NCI-H774 (cell line): ENCODE measurements at places on chromosomes 12 and 14.

- DNase-seq: peak; percentile 29
Observed at GRCh38 chr12:2733493-2734355, 61.0 kb upstream of the FKBP4 start.

GRCh38 chr12:63419154-63419553, 249.1 kb downstream of the DPY19L2 start:
- no peak for DNase-seq

GRCh38 chr12:96015672-96016071, 19.5 kb upstream of the HAL start:
- no peak for DNase-seq

GRCh38 chr12:46371718-46372543, 642 bp downstream of the SLC38A2 start:
- DNase-seq: peak; percentile 63

DNA sequence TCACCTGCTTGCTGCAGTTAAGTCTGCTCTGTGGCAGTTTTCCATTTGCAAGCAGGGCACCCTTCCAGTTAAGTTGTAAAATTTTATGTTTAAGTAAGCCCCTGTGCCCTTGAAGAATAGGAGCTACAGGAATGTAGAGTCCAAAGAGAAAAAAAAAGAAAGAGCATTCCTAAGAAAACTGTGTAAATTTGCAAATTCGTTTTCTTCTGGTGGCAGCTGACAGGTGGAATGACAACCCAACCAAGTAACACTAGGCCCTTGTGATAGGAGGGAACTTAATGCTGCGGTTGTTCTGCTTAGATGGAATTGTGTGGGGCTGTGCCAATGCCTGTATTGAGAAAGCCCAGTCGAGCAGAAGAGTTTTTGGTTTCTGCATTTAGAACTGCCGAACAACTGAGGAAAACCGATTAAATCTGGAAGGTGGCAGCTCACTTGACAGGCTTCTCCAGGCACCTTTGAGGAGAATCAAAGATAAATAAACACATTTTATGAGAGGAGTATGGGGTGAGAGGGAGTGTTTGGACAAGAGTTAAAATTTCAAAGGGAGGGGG, 280.0 kb downstream of the RAD51B start:
- DNase-seq: no peak

DNA sequence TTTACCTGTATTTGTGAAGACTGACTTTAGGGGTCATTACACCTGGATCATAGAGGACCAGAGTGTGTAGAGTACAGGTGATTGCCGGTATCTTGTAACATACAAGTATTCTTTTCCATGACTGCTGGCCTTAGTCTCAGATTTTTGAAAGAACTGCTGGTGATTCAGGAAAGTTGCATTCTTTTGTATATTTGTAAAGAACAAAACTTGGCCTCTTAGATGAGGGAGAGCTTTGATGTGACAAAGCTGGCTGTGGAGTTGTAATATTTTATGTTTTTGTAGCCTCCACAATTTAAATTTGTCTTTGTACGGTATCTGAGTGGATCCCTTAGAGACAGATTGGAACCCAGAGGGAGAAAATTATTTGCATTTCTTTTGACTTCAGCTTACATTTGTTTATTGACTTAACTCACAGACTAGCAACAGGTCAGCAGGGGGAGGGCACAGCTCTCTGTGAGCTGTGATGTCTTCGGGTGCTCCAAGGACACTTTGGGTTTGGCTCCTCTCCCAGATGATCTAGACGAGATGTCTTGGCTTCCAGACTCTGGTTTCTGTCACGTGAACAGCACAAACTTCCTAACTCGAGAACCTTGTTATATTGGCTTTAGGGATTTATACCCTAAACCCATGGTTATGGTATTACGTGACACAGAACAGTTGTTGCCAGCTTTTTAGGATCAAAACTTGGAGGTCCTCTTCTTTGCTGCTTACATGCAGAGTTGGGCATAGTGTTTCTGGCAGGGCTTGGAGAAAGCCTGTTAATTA, 65.9 kb downstream of the DAAM1 start:
- DNase-seq: no peak

DNA sequence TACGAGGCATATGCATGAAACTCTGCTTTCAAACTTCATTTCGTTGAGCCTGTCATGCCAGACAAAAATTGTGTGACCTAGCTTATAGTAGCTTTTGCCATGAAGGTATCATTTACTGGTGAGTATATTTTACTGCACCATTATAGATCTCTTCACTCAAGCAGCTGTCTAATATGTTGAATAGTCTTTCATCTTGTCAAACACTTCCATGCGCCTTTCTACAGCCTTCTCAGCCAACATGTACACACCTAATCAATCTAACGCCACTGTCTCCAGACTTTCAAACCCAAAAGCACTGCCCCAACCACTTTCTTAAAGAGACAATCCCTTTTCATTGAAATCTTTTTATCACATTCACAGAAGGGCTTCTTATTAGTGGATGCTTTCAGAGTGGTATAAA, 757.4 kb downstream of the VRK1 start:
- DNase-seq: no peak

GRCh38 chr14:81018251-81018650, 62.8 kb downstream of the TSHR start:
- no peak for DNase-seq

- DNase-seq: no peak
Observed at GRCh38 chr14:22420598-22421186, 168.3 kb downstream of the DAD1 start.

DNA sequence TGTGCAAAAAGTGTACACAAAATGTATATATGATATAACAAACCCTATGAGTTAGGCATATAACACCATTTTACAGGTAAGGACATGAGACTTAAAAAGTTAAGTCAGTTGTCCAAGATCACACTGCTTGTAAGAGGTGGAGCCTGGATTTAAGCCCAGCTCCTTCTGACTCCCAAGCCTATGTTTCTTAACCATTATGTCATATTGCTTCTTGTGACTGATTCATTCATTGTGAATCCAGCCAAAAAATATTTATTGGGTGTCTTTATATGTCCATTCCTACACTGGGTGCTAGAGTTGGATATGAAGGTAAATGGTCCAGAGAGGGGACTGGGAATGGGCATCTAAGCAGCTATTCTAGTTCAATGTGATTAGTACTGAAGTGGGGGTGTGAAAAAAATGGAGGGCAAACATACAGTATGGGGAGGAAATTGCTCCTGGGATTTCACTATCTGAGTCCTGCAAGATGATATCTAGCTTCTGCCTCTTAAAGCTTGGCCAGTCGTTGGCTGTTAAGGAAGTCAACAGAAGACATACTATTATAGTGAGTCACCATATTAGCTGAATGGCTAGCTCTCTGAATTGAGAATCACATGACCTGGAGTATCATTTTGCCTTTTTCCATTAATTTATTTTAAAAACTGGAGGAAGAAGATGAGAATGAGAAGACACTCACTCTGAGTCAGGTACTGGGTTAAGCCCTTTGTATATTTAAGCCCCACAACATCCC, 28.8 kb downstream of the PAX9 start:
- no peak for DNase-seq
